Vagina (tissue), 2 donors: ENCODE measurements at places on chromosomes 13 and 19. TPM values are rescaled to one million over a fixed set of nuclear protein-coding genes. Genes with fewer than 3 reads are reported as not detected.

DNA sequence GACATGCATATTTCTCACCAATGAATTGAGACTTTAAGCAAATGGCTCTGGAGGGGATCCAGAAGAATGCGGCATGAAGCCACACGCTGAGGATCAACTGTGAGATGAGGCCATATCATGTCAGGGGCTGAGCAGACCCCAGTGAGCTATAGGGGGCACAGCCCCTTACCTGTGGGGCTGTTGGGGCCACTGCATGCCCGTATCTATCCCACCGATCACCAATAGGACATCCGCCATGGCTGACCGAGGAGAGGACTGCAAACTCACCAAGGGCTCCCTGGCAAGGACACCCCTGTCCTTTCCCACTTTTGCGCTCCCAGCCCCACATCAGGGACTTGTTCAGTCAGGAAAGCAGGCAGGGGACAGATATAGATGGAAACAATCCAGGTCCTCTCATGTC, 78.0 kb downstream of the SERP2 start:
- H3K4me3 ChIP-seq: no peak overlapping the region
- no peak overlapping the region for H3K27ac ChIP-seq

DNA sequence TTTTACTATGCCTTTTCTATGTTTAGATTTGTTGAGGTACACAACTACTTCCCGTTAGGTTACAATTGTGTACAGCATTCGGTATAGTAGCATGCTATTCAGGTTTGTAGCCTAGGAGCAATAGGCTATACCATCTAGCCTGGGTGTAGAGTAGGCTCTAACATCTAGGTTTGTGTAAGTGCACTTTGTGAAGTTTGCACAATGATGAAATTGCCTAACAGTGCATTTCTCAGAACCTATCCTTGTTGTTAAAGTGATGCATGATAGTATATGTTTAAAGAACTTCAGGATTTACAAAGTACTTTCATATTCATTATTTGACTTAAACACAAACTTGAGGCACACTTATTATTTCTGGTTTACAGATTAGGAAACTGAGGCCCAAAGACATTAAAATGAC, 11.5 kb upstream of the SERPINE3 start:
- H3K4me3 ChIP-seq: no peak overlapping the region
- H3K36me3 ChIP-seq: no peaks in the 10 kb centered on the region
- no peak overlapping the region for H3K27ac ChIP-seq

GRCh38 chr13:55566334-55566733, 1574.4 kb upstream of the PRR20A start:
- H3K27ac ChIP-seq: no peak overlapping the region
- DNase-seq: no peak
- no peak overlapping the region for H3K4me3 ChIP-seq
- H3K4me1 ChIP-seq: no peaks in the 10 kb centered on the region

DNA sequence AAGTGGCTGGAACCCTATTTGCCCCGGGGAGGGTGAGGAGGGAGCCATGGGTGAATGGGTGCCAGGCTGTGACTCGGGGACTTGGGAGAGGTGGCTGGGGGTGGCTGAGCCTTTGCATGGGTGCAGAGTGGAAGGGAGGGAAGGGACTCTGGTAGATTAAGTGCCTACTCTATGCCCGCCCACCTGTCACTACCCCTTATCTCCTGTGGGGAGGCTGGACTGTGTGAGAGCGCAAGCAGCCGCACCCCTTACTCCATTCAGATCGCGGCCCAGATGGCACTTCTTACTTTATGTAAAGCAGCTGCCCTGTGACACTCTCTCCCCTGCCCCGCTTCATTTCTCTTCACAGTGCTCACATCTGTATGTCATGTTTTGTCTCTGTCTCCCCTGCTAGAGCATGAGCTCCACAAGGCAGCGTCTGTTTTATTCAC, 2.9 kb downstream of the KASH5 start:
- H3K27me3 ChIP-seq: no peaks in the 10 kb centered on the region
- no peaks in the 10 kb centered on the region for H3K4me1 ChIP-seq
- no peak overlapping the region for H3K4me3 ChIP-seq
- no peak overlapping the region for H3K27ac ChIP-seq
- H3K36me3 ChIP-seq: no peaks in the 10 kb centered on the region
- no peak for DNase-seq

DNA sequence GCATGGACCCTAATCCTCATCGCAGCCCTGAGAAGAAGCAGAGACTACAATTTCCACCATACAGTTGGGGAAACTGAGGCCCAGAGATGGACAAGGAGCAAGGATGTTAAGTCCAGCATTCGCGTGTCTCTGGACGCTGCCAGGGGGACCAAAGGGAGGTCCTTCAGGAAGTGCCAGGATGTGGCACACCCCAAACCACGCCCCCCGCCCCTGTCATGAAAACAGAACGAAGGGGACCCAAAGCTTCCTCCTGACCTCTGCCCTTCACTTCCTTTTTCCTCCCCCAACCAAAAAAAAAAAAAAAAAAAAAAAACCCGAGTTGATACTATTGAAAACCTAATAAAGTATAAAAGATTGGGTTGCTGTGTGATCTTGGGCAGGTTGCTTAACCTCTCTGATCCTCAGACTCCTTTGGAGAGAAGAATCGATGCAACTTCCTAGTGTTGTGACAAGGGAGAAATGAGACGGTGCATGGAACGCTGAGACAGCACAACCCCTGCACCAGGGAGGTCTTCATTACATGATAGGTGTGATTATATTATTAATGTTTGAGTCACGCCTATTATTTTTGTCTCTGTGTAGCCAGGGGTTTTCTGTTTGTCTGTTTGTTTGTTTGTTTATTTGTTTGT, 2.7 kb upstream of the ZBTB7A start:
- H3K27me3 ChIP-seq: no peaks in the 10 kb centered on the region
- no peak overlapping the region for H3K27ac ChIP-seq
- peaks cover 19% of the 10 kb centered on the region for H3K4me1 ChIP-seq
- DNase-seq: no peak
- H3K36me3 ChIP-seq: no peaks in the 10 kb centered on the region
- no peak overlapping the region for H3K4me3 ChIP-seq

DNA sequence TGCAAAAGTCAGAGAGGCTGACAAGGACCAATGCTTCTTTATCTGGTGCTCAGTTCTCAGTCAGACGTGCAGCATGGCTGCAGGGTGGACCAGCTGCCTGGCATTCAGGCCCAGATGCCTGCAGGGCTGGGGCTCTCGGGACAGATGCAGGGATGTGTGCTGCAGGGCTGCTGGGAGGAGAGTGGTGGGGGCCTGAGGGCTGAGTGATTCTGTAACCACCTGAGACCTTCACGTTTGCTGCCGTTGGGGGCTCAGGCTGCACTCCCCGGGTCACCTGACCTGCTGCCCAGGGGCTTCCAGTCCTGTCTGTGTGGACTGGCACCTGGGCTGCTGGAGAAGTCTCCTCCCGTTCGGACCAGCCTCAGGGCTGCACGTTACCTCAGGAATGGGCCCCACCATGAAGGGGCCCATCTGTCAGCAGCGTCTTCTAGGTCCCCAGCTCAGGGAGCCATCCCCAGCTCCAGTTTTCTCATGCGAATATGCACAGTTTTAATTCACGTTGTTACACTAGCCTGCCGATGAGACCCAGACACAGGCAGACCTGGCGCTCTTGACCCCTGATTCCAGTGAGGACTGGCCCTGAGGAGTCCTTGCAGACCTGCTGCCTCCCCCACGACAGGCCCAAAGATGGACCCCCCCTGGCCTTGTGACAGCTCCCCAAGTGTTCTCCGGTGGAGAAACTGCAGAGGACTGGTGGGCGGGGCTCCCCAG, 16.9 kb downstream of the KCTD15 start:
- DNase-seq: no peak
- no peak overlapping the region for H3K4me3 ChIP-seq
- no peaks in the 10 kb centered on the region for H3K27me3 ChIP-seq
- peaks cover 30% of the 10 kb centered on the region for H3K36me3 ChIP-seq
- H3K27ac ChIP-seq: no peak overlapping the region

GRCh38 chr13:33199289-33199850, 86.2 kb downstream of the STARD13 start:
- H3K27ac ChIP-seq: peak overlapping the region; percentile 43
- DNase-seq: no peak
- H3K27me3 ChIP-seq: no peaks in the 10 kb centered on the region

DNA sequence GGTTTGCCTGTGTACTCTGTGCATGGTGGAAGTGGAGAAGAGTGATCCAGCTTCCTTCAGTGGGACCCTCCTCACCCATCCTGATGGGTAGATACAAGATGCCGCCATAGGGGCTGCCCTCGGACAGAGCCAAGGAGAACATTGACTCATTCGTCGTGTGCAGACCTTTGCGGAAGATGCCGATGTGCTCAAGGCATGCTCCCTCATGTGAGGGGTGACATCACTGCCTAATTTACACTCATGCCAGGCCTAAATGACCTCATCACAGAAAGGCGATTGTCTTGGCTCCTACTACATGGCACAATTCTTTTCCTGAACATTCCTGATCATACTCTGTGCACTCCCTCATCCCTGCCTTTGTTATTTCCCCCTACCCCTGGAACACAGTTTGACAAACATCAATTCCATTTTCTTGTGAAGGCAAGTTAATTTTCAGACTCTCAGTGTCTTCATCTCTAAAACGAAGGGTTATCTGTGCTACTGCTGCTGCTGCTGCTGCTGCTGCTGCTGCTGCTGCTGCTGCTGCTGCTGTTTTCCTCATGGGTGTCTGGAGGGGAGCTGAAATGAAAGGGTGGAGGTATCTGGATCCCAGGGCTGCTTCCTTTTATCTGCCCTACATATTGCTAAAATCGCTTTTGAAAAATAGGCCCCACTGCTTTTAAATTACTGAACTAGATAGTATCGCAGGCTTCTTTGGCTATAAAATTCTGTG, 146.5 kb upstream of the ARGLU1 start:
- no peaks in the 10 kb centered on the region for H3K36me3 ChIP-seq
- H3K27ac ChIP-seq: no peak overlapping the region
- H3K27me3 ChIP-seq: no peaks in the 10 kb centered on the region
- DNase-seq: no peak
- H3K4me3 ChIP-seq: no peak overlapping the region

- H3K4me3 ChIP-seq: peak within 1 kb of the TSS; percentile 59
- DNase-seq: no peak
- peaks cover 25% of the 10 kb centered on the region for H3K4me1 ChIP-seq
Measured at GRCh38 chr19:42301646-42302203, at the start of gene PRR19. PRR19 (plus strand) TSS chr19:42302132; CDS start chr19:42309585, 7,453 bp downstream.

- no peak overlapping the region for H3K4me3 ChIP-seq
- DNase-seq: no peak
- no peaks in the 10 kb centered on the region for H3K27me3 ChIP-seq
- no peaks in the 10 kb centered on the region for H3K4me1 ChIP-seq
- no peak overlapping the region for H3K27ac ChIP-seq
Measured at GRCh38 chr13:94974015-94974951, 261.9 kb upstream of the SOX21 start.

- no peak overlapping the region for H3K27ac ChIP-seq
- H3K4me3 ChIP-seq: no peak overlapping the region
- peaks cover 17% of the 10 kb centered on the region for H3K36me3 ChIP-seq
- H3K4me1 ChIP-seq: peaks cover 73% of the 10 kb centered on the region
- no peak for DNase-seq
Measured at GRCh38 chr13:110907951-110908898, 6.6 kb downstream of the ANKRD10 start.

GRCh38 chr13:104694397-104694796, 1628.2 kb upstream of the SLC10A2 start:
- H3K4me1 ChIP-seq: no peaks in the 10 kb centered on the region
- no peak for DNase-seq
- no peaks in the 10 kb centered on the region for H3K36me3 ChIP-seq
- H3K27me3 ChIP-seq: no peaks in the 10 kb centered on the region
- H3K4me3 ChIP-seq: no peak overlapping the region

GRCh38 chr19:15159251-15159650, 41.5 kb downstream of the NOTCH3 start:
- H3K36me3 ChIP-seq: peaks cover 26% of the 10 kb centered on the region
- H3K4me3 ChIP-seq: no peak overlapping the region
- H3K27ac ChIP-seq: no peak overlapping the region
- H3K4me1 ChIP-seq: no peaks in the 10 kb centered on the region
- no peak for DNase-seq
- H3K27me3 ChIP-seq: no peaks in the 10 kb centered on the region

DNA sequence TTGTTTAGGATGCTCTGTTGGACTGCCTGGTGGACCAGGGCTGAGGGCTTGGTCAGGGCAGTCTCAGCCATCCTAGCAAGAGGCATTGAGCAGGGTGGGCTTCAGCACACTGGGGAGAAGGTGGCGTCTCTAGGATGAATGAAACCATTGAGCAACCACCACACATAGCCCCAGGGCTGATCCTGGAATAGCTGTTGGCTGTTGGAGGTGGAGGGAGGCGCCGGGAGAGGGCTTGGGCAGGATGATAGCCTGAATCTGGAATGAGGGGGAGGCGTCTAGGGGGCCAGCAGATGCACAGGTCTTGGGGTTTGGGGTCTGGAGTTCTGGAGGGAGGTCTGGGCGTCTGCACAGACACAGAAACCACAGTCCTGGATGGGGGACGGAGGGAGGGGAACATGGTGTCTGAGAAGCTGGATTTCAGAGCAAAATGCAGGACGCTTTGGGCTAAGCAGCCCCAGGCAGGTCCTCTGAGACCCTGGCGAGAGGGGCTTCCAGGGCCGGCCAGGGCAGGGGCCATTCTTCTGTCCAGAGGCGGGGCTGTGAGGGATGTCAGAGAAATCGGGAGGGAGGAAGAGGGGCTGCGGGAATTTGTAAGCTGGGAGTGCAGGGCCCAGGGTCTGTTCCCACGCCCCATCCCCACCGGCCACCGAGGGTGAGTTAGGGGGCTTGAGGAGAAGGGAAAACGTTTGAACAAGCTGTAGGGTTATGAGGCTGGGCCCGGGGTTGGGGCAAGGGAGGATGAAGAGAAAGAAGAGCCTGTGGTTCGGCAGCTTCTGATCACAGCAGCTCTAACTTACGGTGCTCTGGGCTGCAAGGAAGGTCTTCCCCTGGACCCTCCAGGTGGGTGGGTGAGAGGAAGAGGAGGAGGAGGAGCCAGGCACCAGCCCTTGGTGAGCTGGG, 5.2 kb downstream of the TRAPPC5 start:
- H3K27ac ChIP-seq: no peak overlapping the region
- H3K4me3 ChIP-seq: no peak overlapping the region
- no peaks in the 10 kb centered on the region for H3K27me3 ChIP-seq
- no peak for DNase-seq

DNA sequence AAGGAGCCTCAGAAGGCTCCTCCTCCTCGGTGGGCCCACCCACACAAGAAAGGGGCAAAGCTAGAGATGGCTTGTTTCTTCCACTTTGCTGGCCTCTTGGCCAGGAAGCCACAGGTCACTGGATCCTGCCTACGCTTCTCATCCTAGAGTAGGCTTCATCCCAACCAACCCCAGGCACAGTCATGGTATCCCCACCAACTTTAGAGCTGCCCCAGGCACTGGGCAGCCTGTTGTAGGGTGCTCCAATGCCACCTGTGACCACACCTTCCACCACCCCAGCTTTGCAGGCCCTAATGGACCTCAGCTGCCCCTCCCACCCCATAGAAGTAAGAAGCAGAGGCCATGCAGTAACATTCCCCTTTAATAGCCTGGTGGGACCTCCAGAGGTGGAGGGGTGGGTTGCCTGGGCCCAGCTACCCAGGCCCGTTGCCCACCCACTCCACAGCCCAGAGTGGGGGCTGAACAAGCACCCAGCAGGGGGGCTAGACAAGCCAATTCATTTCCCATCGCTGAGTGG, 522 bp upstream of the CHMP2A start:
- peak overlapping the region; percentile 96 for H3K27ac ChIP-seq
- peak overlapping the region; percentile 73 for H3K4me3 ChIP-seq
- no peaks in the 10 kb centered on the region for H3K27me3 ChIP-seq
- H3K36me3 ChIP-seq: no peaks in the 10 kb centered on the region

SHISA7 gene
- 0.25 TPM for total RNA-seq

LILRB2 gene
- total RNA-seq: 2.0 TPM

SLC27A1 gene
- 22.1 TPM for total RNA-seq
